ENCODE measurements at places on chromosomes 7 and 10.

DNA sequence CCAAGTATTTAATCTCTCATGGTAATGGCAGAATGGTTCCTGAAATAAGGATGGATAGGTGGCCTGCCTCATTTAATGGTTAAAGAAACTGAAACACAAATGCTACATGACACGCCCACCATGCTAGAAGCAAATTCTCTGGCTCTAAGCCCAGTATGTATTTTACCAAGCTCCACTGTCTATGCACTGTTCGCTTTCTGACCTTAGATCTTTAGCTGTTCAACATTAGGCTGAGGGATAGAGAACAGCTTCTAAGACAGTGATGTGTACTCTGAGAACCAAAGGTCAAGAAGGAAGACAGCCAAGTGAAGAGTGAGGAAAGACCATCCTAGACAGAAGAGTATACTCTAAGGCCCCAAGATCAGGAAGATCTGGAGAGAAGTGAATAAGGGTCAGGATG, 26.6 kb downstream of the FAM3C start:
- no peak for DNase-seq

GRCh38 chr7:117835016-117835664, 38.1 kb downstream of the CTTNBP2 start:
- DNase-seq: no peak

DNA sequence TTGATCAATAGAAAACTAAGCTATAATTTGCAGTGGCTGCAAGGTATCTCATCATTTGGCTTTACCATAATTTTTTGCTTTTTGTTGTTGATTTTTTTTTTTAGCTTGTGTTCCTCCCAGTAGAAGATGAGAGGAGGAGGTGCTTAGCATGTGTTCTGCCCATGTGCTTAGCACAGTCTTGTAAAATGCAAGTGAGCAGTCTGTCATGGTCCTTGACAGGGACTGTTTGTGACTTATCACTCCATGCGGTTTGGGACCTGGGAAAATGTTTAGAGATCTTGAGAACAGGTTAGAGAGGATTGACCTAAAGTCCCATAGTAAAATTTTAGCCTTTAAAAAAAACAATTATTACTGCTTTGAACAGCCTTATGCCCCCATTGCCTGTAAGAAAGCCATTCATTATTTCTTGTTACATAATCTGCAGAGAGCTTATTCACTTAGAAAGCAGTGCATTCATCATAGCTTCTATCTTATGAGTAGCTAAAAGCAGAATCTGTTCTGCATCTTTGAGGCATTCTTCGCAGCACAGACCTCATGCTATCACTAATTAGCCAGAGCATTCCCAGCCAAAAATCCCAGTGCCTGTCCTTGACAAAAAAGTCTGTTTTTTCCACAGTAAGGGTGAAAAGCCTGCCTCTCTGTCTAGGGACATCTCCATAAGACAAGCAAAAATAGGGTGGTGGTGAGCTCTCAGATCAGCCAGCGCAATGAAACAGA, 748.7 kb upstream of the GALNT17 start:
- no peak for DNase-seq

DNA sequence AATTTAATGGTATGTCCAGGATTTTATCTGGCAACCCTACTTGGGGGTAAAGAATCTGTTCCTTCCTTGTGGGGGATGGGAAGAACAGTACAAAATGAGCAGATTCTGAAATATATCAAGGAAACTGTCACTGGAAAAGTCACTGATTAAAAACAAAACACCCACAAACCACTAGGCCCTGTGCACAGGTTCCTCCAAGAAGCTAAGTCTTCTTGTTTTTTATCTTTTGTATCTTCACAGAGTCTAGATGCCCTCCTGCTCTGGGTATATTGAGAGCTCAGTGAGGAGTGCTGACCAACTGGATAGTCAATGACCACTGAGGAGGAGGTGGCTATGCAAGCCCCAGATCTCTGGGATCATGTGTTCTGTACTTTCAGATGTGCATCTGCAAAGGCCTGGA, 86.8 kb upstream of the ANKRD1 start:
- DNase-seq: no peak

DNA sequence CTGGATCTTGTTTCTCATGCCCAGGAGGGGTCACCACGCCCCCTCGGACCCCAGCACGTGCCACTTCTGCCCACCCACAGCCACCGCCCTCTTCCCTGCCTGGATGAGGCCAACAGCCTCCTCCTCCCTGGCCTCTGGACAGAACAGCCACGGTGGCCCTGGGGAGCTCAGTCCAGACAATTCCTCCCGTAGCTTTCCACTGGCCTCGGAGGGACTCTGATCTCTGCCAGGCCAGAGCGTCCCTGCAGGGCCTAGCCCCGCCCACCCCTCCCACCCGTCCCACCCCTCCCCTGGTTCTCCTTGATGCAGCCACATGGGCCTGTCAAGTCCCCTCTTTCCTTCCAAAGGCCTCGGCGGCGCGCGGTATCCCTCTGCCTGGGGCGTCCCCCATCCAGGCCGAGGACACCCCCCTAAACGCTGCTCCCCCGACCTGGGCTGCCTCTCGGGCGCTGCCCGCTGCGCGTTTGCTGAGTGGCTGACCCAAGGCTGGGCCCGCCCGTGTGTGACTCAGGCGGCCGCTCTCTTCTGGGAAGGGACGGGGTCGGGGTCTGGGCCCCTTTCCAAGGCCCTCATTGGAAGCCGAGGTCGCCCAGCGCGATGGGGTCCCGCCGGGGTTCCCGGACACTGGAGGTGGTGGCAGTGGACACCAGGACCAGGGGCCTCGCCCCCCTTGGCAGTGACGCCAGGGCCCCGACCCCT, 557 bp downstream of the TMEM120A start:
- DNase-seq: no peak

- DNase-seq: no peak
Measured at GRCh38 chr7:75854233-75854632, 24.6 kb upstream of the RHBDD2 start.

DNA sequence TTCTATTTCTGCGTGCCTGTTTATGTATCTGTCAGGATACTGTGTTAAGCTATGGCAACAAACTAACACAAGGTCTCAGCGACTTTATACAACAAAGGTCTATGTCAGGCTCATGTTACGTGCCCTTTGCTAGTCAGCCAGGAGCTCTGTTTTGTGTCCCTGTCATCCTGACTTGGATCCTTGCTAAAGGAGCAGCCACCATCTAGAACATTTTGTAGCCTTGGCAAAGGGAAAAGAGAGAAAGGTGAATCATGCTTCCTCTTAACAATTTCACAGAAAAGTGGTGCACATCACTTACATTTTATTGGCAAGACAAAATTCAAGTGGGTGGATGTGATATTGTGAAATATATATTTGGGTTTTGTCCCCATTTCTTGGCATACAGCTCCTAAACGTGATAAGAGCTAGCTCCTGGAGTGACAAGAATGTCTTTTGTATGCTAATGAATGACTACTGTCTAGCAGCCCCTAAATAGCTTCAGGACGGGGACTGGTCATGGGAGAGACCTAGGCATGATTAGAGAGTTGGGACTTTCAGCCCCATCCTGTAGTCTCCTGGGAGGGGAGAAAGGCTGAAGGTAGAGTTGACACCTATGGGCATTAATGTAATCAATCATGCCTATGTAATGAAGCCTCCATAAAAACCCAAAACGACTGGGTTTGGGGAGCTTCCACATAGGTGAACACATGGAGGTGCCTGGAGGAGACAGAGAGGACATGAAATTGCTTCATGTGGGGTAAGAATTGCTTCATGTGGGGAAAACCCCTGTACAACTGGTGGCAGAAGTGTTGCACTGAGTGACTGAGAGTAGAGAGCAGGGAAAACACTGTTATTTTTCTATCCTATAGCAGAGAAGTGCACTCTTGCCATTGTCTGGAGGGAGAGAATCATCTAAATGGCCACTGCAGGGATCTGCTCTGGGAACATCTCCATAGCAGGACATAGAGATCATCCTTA, 33.0 kb downstream of the MRPL32 start:
- DNase-seq: no peak

- no peak for DNase-seq
Measured at GRCh38 chr7:142303650-142304049, 45.8 kb upstream of the PRSS58 start.

DNA sequence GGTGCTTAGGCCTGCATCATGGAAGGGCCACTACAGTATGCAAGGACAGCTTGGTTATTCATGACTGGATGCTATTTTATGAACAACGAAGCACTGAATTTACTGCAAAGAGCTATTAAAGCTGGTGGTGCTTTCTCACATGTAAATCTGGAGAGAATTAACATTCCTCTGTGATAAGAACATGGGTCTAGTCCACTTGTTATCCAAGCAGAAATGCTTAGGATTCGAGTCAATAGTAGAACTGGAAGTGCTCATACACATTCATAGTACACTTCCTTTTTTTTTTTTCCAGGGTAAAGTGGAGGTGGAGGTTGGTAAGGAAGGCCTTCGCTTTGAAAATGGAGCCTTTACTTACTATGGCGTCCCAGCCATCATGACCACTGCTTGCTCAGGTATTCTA, 35.0 kb downstream of the CNNM1 start:
- DNase-seq: no peak

Measured in stimulated activated CD4-positive, alpha-beta T cell treated with anti-CD3 and anti-CD28 coated beads, Interleukin-4, amount 100 ng/mL, for 1 hour (primary cell).